ENCODE measurements at places on chromosomes 5 and 9.

- DNase-seq = no peak
Observed at GRCh38 chr5:34656700-34657273, 659 bp downstream of the RAI14 start.

DNA sequence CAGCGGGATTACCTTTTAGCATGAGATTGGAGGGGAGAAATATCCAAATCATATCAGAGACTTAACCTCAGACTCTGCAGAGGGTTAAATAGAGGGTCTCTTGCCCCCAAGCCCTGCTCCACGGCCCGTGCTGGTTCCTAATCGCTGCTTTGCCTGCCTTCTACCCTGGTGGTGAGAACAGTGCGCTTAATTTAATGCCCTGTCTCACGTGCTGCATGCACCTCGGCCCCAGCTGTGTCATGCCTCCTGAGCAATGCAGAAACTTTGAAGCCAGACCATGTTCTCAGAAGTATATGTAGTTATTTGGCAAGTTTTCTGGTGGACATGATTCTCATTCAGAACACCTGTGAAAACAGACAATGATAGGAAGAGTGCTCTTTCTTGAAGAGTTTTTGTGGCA lies 1.4 kb downstream of the OTULIN start:
- peak; percentile 32 for DNase-seq

DNA sequence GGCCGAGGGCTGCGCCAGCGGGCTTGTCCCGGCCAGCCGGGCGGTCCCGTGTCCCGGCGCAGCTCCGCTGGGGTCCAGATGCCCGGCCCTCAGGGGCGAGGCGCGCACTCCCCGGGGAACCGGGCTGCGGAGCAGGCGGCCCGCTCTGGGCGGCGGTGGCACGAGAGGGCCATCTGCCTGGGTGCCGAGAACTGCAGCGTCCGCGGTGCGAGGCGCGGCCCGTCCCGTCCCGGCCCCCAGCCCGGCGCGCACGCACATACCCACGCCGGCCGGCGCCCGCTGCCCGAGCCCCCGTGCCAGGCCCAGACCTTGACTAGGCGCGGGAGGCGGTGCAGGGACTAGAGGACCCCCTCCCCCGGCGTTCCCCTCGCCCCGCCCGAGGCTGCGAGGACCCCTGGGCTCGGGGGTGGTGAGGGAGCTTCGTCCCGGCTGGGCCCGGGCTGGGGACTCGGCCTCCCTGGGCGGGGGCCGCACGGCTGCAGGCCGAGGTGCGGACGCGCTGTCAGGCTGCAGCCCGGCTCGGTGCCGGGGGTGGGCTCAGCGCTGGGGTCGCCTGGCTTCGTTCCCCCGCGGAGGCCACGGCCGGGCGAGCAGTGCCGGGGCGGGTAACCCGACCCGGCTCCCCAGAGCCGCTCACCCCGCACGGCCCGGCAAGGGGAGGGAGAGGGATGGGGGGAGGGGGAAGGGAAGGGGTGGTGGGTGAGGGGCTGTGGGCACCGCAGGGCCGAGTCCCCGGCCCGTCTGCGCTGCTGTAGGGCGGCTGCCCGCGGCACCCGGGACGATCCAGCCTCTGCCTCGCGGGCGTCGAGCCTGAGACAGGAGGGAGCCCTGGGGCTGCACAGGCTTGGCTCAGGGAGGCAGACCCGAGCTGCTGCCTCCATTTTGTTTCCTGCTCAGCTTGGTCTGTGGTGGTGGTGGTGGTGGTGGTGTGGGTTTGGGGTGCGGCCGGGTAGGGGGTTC lies 1.2 kb upstream of the NSD1 start:
- DNase-seq = peak; percentile 36

DNA sequence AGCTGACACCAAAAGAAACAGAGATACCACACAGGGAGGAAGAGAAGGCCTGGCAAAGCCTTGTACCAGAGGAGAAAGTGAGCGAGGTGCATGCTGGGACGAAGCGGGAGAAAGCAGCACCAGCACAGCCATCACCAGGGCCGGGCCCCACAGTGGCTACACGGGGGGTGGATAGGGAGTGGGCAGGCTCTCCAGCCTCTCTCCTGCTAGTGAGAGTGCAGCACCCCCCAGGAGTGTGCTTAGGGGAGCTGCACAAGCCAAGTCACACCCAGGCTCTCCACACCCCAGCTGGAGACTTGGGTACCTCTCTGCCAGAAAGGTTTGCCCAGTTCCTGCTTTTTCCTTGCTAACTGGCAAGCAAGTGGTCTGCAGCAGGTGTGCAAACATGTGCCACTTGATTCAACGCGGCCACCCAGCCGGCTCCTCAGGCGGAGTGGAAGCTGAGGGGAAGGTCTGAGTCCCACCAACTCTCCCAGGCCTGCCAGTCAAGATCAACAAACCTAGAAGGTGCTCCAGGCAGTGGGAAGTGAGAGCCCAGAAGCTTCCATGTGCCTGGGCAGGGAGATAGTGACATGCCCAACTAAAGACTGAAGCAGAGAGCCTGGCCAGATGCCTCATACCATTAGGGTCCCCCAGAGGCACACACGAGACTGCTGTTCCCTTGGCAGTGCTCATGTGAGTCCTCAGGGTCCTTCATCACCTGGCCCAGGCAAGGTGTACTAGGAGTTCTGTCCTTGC lies 39.9 kb downstream of the BICD2 start:
- DNase-seq = no peak
